ENCODE measurements at places on chromosomes 3 and 15.
A peak's percentile ranks its signal among the peaks of the same experiment; 100 is the strongest.

- DNase-seq = no peak
These were observed 117.1 kb downstream of the MINAR1 start for GRCh38 chr15:79549196-79549595.

DNA sequence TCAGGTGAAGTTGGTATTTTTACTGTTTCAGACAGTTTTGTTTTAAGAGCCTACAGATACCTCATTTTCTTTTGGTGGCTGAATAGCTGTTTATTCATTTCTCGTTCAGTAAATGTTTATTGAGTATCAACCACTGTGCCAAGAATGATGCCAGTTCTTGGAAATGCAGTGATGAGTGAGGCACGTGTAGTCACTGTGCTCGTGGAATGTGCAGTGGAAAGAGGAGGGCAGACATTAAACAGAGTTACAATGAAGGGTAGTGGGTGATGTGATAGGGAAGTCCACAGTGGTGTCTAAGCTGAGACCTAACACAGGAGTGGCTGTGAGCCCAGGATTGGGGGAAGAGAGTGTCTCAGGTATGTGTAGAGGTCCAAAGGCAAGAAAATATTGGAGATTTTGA is 73.7 kb downstream of the ARHGEF26 start:
- no peak for DNase-seq

GRCh38 chr15:96505014-96505413 is 174.5 kb downstream of the NR2F2 start:
- DNase-seq = no peak

DNA sequence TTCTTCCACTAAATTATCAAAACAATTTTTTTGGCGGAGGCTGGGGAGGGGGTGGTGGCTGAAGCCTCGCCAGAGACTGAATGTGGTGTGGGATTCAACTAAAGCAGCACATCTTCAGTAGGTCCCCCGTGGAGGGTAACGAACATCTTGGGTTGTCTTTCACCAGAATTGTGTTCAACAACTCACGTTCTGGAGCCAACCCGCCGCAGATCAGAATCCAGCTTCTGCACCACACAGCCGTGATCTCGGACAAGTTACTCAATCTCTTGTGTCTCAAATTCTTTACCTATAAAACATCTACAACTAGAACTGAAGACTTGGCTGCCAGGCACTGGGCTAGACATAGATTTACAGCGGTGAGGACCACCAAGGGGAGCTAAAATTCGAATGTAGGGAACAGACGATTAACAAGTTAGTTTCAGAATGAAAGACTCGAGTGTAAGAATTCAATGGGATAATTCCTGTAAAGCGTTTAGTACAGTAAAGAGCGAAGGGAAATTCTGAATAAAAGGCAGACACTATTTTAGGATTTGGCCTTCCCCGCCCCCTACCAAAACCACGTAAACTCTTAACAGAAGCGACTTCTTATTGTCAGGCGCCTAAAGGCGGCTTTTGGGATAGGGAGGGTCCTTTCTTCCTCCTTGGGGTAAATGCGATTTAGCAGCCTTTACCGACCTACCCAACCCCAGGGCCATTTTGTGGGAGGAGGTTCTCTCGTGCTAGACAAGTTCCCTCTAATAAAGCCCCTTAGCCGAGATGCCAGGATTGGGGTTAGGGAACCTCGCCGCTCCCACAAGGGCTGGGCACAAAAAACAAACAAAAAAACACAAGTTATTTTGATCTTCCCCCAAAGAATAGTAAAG is 697 bp upstream of the RAB5A start:
- DNase-seq = no peak

DNA sequence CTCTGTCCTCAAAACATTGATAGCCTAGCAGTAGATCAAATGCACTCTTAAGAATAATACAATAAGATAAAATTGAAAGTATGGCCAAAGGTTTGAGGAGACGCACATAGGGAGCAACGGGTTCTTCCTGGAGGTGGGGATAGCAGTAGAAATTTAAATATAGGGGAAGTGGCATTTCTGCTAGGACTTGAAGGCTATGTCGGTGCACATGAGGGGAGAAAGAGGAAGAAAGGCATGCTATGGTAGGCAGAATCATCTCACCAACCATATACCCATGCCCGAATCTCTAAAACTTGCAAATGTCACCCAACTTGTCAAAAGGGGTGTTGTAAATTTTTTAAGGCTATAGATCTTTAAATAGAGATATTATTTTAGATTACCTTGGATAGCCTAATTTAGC is 735.1 kb upstream of the LMCD1 start:
- no peak for DNase-seq

DNA sequence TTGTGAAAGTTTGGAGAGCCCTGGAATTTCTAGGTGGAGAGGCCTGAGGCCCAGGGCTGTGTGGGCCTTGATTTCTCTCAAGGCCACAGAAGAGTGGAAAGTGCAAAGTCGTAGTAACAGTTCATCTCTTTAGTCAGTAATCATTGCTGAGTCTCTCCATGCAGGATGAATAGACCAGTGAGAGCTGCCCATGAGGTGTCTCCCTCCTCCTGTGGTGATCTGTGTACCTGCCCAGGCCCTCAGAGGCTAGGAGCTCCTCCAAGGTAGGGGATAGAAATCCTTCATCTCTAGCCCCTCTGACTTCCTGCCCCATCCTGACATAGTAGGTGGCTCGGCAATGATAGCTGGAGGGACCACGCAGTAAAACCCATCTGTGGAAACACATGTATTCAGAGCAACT is 6.8 kb upstream of the IDH3A start:
- DNase-seq = no peak

DNA sequence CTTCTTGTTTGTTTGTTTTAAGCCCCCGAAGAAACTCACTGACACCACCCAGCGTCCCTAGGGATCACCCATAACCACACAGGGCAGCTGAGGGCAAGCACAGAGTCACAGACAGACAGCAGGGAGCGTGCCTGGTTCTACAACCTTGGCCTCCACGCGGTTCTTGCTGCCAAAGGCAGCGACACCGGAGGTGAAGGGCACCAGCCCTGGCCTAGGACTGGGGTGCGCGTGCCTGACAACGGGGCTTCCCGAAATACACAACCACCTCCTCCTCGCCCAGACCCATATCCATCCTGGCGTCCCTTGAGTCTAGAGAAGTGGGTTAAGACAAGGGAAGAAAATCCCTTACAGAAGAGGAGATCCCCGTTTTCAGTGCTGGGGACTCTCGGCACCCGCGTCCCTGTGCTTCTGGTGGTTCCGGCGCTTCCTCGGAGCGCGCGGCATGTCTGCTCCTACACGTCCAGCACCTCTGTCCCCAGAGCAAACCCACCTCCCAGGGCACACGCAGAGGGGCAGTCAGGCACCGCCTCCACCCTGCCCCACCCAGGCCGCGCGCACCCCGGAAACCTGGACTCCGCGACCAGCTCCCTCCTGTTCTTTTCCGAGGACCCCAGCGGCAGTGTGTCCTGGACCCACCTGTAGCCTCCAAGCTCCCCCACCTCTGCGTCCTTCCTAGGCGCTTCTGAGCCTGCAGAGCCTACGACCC is 911 bp downstream of the RFTN1 start:
- DNase-seq = peak; percentile 47

GRCh38 chr15:89797678-89798201 is 16.9 kb downstream of the ANPEP start:
- no peak for DNase-seq
